ENCODE measurements at places on chromosomes 12 and 14.

DNA sequence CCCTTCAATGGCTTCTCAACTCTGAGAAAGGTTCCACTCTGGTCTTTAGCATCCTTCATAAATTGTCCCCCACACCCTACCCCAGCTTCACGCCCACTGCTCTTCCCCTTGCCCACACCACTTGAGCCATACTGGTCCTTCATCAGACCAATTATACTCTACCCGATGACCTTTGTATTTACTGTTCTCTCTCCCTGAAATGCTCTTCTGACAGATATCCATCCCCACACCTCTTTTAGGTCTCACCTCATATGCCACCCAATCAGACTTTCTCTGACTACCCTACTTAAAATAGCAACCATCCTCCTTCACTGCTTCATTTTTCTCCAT, 135.7 kb downstream of the MED13L start:
- DNase-seq, result no peak

GRCh38 chr14:52307376-52307775, 6.7 kb upstream of the PTGER2 start:
- DNase-seq, result no peak

DNA sequence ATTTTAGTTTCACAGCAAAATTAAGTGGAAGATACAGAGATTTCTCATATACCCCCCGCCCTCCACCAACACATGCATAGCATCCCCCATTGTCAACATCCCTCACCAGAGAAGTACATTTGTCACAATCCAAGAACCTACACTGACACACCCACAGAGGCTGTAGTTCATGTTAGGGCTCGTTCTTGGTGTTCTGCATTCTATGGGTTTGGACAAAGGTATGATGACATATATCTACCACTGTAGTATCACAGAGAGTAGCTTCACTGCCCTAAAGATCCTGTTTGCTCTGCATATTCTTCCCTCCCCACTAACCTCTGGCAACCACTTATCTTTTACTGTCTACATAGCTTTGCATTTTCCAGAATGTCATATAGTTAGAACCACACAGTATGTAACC, 444.6 kb upstream of the DCN start:
- no peak for DNase-seq

- no peak for DNase-seq
Observed at GRCh38 chr12:93836620-93837260, 159.6 kb downstream of the CRADD start.

DNA sequence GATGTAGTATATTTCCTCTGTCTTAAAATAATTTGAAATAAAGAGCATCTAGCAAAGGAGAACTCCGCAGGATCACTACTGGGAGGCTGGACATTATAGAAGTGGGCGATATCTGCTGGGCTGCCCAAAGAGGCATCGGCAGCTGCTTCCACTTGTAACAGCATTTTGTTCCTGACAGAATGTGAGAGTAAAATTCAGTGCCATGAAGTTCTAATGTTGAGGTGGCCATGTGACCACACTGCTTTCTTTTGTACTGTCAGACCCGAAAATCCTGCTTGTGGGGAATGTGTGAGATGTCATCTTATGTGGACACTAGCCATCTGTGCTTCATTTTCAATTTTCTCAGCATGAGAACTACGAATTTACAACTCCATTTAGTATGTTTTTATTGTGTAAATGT, 151.9 kb downstream of the ACSS3 start:
- no peak for DNase-seq

GRCh38 chr14:103563226-103563620, 463 bp downstream of the COA8 start:
- DNase-seq, result no peak

- DNase-seq, result no peak
Observed at GRCh38 chr12:54045401-54045800, 8.2 kb upstream of the HOXC4 start.

- no peak for DNase-seq
Observed at GRCh38 chr12:3751151-3752095, 1.5 kb downstream of the CRACR2A start.

- no peak for DNase-seq
Observed at GRCh38 chr12:106074361-106074705, 64.4 kb downstream of the NUAK1 start.

DNA sequence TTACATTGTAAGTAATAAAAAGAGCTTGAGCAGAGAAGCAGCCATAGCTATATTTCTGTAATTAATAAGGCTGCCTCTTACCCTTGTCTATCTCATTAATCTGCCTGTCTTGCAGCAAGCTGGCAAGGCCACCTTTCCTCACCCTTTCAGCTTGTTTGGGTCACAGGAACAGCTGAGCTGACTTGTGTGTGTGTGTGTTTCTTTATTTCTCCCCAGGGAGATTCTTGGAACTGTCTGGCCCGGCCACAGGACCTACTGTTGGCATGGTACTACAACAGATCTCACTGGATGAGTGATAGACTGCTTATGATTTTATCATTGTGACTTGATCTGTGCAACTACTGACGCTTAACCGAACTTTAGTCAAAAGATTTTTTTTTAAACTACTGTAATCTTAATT, 213.7 kb downstream of the SLC2A13 start:
- DNase-seq, result no peak

DNA sequence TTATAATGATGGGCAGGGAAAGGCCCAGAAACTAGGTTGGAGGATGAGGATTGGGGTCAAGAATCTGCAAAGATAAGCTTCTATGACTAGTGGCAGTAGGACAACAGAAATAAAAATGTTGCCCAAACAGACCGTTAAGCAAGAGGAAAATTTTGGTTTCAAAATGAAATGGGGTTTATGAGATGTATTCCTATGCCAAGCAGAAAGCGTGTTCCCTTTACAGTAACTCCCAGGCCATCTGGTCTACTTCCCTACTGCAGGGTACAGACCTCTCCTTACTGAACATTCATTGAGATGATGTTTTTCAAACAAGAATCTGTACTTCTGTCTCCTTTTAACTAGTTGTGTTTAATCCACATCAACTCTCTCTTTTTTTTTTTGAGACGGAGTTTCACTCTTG, 20.4 kb upstream of the TMEM229B start:
- DNase-seq, result no peak

GRCh38 chr12:31478898-31479297, 112.0 kb downstream of the DENND5B start:
- DNase-seq, result no peak

DNA sequence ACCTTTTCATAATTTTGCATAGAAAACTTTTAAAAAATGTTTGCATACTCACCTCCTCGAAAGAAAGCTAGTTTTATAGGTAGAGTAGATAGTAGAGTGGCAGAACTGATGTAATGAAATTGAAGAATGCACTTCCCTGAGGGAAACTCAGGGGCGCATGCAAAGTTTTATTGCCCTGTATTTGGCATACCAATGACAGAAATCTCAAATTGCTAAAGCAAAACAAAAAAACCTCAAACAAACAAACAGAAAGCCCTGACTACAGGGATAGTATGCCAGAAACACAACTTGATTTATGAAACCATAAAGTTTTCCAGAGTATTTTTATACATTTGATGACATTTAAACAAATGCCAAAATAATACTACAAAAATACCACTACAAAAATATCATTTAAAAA, 1.8 kb downstream of the RASSF9 start:
- DNase-seq, result no peak

- no peak for DNase-seq
Observed at GRCh38 chr12:50517421-50518048, 12.8 kb downstream of the DIP2B start.

DNA sequence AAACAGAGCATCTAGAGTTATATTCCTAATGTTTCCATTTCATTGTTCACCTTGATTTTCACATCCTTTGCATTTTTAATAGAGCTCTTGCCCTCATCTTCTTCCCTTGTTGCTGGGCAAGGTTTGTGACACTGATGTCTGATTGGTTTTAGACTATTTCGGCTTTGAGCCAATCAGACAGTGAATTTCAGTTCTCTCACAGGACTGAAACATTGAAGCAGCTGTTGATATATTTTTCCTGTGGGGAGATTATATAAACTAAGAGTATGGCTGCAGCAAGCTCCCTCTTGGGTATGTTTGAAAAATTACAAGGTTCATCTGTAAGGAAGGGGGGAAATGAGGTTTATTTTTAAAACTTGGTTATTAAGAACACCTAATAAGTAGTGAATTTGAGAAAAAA, 51.2 kb downstream of the ATF7IP start:
- DNase-seq, result no peak

- no peak for DNase-seq
Observed at GRCh38 chr12:109994401-109995175, 1.6 kb downstream of the GIT2 start.

DNA sequence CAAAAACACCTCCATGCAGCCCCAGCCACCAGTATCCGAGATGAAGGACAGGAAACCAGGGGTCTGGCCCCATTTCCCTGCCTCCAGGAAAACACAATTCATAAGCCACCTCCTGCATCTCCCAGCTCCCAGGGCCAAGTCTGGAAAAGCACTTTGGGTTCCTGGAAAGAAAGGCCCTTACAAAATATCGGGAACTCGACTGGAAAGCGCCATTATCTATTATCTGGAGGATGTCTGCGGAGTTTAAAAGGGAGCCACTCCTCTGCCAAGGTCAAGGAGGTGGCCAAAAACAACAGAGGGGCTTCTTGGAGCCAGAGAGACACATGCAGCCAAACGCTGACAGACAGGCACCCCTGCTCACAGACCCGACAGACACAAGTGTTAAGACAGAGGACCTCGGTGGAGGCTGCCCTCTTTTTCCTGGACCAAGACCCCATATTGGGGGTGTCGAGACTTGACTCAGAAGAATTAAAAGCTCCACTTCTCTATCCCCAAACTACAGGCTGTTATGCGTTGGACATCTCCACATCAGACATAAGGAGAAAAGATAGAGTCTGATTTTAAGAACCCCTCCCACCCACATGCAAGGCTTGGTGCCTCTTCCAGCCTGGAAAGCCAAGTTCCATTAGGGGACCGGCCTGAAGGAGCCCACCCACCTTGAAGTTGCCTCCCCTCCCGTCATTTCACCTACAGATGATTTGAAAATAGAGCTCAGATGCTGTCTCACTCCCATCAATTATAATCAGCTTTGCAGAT, 9.6 kb downstream of the ACTN1 start:
- DNase-seq, result no peak

GRCh38 chr12:51415931-51416330, 8.7 kb upstream of the SLC4A8 start:
- DNase-seq, result no peak

All from stimulated activated CD8-positive, alpha-beta memory T cell treated with anti-CD3 and anti-CD28 coated beads, Interleukin-2, amount 100 ng/mL, for 1 hour (primary cell).